Stimulated activated naive CD4-positive, alpha-beta T cell (primary cell): ENCODE measurements at places on chromosomes 2 and 18.

DNA sequence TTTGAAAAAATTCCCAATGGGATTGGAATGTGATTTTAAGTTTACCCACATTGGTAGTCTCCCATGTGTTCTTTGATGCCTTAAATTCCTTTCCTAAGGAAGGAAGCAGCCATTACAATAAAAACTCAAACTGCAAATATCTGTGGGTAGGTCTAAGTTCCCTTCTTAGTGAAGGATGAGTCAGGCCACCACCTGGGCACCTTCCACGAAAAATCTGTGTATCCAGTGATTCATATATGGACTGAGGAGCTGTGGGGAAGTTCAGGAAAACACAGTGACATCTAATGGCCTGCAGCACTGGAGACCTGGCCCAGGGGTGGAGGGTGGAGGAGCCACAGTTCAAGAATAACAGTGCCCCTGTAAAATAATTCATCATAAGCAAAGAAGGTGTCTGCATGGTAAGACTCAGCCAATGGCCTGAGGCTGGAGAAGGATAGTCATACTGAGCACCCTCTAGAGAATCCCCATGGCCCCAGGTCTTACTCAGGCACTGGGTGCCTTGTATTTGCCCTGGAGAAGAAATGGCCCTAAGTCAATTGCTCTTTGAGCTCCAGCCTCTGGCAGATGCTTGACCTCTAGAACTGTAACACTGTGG lies 248.6 kb downstream of the SP3 start:
- no peak for DNase-seq

DNA sequence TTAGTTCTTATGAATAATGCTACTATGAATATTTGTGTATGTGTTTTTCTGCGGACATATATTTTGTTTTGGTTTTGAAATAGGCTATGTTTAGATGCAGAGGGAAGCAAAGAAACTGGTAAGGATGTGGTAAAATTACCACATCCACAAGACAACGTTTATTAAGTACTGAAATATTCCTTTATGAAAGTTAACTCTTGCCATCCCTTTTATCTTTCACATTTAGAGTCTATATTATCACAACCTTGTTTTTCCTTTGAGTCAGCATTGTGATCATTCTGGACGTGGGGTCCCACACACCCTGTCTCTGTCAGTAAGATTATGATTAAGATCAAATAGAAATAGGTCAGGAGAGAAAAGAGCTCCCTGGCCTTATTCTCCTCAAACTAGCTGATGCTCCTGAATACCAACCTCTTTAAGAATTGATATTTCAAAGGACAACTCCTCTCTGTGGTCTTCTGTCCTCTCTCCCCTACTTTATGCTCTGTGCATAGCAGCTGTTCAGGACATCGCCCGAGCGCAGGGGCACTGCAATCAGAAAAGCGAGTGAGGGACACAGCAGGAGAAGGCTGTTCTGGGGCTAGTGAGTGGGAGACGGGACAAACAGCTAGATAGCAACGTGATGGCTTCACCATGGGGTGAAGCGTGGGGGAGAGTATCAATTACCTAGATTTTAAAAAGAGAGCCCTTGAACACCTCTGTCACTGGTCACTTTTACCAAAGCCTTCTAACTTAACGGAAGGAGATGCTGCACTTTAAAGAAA lies 12.2 kb downstream of the METAP1D start:
- DNase-seq = no peak

GRCh38 chr2:227339098-227339599 lies 14.1 kb downstream of the MFF start:
- no peak for DNase-seq

GRCh38 chr18:9845256-9845655 lies 40.5 kb upstream of the TXNDC2 start:
- DNase-seq = no peak

GRCh38 chr2:86367499-86367777 lies 30.0 kb upstream of the REEP1 start:
- no peak for DNase-seq

GRCh38 chr2:186592137-186592875 lies 2.5 kb downstream of the ITGAV start:
- DNase-seq = no peak

DNA sequence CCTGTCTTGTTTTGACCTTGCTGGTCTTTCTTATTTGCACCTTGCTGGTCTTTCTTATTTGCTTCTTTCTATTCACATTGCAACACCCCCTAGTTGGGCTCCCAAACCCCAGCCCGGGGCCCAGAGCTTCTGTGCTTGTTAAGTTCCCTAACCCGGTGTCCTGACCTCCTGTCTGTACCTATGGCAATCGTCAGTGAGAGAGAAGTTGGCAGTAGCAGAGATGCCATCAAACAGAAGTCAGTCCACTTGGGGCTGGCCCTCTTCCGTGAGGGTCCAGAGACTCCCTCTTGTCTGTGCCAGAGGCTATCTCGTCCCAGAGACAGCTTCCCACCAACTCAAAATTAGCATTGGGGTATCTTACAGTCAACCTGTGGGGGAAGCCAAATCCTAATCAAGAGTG lies 55.7 kb downstream of the DPYSL5 start:
- no peak for DNase-seq

GRCh38 chr2:152492131-152492530 lies 157.2 kb downstream of the FMNL2 start:
- DNase-seq = no peak

DNA sequence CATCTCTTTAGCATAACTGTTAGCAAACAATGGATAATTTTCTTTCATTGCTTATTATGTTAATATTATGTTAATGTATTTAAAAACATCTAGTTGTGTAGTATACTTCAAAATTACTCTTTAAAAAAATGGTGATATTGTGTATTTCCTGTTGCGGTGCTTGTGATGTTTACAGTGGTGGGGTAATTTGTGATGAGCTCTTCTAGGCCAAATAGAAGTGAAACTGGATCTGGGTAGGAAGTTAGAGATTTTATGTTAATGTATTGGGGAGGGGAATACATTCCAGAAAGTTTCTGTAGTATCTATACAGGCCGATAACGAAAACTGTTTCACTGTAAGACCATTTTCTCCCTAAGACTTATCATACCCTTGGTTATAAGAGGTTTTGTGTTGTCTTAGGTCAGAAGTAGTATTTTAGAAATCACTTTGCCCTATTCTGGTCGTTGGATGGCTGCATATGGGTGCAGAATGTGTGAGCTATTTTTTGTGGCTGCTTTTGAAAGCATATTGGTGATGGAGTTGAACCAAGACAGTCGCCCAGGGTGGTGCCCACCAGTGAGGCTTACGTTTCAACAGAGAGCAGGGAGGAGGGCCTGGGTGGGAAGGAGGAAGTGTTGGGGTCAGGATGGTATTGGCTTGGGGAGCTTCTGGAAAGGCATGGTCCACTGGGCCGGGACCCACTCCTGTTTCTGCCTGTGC lies 5.8 kb downstream of the TSHZ1 start:
- peak; percentile 59 for DNase-seq

- DNase-seq = no peak
Observed at GRCh38 chr2:25324905-25325592, 16.7 kb downstream of the DNMT3A start.

DNA sequence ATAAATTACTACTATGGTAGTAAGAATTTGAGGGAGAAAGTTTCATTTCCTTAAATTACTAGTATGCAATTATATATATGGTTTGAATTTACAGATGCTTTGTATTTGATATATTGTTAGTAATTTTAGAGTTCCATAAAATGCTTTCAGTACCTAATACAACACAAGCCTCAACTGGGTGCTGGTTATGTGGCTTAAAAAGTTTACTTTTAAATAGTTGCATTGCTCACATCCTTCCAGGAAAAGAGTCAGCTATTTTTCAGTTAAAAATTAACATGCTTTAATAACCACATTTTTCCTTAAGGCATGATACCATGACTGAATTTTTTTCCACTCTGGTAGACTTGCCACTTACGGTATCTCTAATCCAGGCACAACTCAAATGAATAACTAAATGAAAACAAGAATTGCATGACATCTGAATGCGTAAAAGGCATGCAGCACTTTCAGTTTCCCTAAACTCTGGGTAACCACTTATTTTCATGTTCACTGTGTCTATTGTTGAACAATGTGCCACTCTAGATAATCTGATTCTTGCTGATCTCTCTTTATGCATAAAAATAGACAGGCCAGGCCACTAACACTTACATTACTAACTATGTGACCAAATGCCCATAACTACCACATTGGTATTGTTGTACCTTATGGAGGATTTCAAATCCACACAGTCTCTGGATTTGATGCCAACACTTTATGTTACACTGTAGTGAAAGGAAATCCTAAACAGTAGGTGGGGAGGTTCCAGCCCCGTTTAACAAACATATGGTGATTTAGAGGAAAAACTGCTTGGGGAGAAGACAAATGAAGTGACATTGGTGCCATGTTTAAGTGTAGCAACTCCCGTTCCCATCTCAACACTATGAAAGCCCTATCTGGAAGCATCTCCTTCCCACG lies 35.5 kb upstream of the SLC35F5 start:
- no peak for DNase-seq

DNA sequence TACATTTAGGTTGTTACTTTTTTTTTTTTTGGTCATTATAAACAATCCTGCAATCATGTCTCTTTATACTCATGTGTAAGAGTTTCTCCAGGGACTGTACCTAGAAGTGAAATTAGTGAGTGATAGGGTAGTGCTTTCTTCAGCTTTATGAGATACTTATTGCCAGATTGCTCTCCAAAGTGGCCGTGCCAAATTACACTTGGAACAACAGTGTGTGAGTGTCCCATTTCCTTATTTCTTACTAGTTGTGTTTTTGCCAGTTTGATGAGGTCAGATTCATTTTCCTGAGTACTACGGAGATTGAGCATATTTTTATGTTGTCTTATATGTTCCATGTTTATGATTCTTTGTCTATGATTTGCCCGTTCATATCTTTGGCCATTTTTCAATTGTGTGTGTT lies 39.2 kb downstream of the GALNT1 start:
- DNase-seq = no peak

GRCh38 chr18:78789850-78790249 lies 189.8 kb upstream of the SALL3 start:
- no peak for DNase-seq

GRCh38 chr2:166115589-166115988 lies 12.2 kb downstream of the SCN1A start:
- DNase-seq = no peak

DNA sequence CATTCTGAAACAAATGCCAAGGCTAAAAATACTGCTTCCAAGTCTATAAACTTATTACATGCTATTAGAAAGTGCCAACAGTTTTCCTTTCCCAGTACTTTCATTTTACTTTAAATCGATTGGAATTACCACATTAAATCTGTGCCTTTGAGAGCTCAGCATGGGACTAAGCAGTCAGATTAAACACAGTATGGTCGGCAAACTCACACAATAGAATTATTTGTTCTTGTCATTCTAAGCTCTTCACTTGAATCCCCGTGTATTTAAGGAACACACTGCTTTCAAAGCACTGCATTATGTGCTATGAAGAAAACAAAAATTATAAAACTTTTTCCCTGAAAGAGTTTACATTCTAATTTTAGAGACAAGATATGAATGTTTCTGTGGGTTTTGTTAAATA lies 444.4 kb upstream of the SLC39A10 start:
- no peak for DNase-seq

- DNase-seq = no peak
Observed at GRCh38 chr2:67955748-67956603, 106.8 kb downstream of the C1D start.

GRCh38 chr2:23556929-23557328 lies 171.9 kb downstream of the KLHL29 start:
- no peak for DNase-seq

GRCh38 chr2:172996387-172996961 lies 79.2 kb upstream of the MAP3K20 start:
- no peak for DNase-seq

- no peak for DNase-seq
Observed at GRCh38 chr2:215966951-215967350, 46.4 kb downstream of the MREG start.

DNA sequence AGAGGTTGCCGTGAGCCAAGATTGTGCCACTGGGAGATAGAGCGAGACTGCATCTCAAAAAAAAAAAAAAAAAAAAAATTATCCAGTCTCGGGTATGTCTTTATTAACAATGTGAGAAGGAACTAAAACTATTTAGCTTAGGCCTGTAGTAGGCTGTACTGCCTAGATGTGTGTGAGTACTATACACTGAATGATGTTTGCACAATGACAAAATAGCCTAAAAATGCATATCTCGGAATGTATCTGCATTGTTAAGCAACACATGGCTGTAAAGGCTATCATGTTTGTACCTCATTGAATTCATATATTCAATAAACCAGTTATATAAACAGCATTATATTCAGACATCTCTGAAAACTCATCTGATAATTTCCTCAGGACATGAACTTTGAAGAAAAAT lies 191.2 kb upstream of the SESTD1 start:
- DNase-seq = no peak

GRCh38 chr2:237530472-237531433 lies 35.6 kb upstream of the PRLH start:
- DNase-seq = no peak

- no peak for DNase-seq
Observed at GRCh38 chr2:167177196-167177595, 288.9 kb downstream of the XIRP2 start.

DNA sequence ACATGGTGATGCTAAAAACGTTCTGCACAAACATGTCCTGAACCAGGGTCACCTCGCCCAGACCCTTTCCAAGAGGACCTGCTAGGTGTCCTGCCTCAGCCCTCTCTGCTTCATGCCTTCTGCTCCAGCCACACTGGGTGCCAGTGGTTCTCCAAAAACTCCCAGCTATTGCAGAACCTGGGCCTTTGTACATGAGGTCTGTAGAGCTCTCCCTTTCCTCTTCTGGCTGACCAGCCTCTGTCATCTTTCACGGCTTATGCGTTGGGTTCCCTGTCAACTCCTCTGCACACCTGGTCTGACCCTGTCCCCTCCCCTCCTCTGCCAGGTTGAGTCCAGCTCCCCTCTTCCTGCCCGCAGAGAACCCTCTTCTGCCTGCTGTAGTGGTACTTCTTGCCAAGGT lies 35.5 kb upstream of the IGFBP5 start:
- DNase-seq = no peak

DNA sequence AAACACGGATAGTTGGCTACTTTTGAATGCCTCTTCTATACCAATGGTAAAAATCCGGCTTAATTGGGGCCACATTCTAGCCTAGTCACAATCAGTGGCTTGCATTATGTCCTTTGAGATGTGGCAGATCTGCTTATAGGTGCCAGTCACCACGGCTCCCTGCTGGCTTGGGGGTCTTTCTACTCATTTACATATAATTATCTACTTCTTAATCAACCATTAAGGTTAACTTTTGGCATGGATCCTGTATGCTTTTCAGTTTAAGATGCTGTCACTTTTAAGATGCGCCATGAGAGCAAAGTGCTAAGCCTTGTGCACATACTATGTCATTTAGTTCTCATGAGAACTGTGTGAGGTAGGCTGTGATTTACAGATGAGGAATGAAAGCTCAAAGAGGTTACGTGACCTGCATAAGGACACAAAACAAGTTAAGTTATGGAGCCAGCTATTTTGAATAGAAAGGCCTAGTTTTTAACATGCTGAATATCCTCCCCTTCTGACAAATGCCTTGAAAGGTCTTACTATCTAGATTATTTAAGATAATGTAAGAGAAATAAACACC lies 4.1 kb downstream of the NEDD4L start:
- no peak for DNase-seq

DNA sequence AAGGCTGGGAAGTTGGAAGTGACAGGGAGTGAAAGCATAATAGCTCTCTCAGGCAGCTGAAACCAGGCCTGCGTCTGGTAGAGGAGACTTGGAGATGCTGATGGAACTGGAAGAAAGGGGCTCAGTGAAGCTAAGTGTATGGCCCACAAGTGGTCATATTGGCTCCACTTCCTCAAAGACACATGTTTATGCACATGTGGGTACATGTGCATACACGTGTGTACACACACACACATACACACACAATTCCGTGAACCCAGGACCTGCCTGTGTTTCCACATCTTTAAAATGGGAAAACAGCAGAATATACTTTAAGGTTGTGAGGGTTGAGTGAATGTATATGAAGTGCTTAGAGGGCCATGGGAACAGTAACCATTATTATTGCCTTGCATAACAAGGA lies 160.9 kb downstream of the ARL6IP6 start:
- no peak for DNase-seq
